ENCODE measurements at places on chromosomes 5 and 9. TPM values are rescaled to one million over a fixed set of nuclear protein-coding genes. Genes with fewer than 3 reads are reported as not detected.

DNA sequence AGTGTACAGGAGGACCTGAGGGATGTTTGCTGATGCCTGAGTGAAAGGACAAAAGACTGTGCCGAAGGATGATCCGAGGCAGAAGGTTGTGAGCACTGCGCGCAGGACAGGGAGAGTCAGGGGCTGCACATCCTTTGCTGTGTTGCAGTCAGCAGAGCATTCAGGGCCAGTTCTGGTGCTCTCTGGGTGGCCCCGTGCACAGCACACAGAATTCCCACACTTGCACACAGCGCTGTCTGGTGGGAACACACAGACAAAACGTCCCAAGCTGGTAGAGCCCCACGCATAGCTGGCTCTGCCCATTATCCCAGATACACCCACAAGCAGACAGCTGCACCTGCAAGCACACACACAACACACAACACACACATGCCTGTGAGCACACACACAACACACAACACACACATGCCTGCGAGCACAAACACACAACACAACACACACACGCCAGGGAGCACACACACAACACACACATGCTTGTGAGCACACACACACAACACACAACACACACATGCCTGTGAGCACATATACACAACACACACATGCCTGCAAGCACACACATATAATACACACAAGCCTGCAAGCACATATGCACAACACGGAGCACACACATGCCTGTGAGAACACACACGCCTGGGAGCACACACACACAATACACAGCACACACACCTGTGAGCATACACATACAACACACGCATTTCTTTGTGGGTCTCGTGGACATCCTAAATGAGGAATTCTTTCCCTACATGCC, 74.4 kb downstream of the FGF18 start:
- DNase-seq = no peak

GRCh38 chr5:157464519-157465171, 4.6 kb downstream of the NIPAL4 start:
- DNase-seq = peak; percentile 35

- DNase-seq = no peak
Observed at GRCh38 chr9:92954886-92955285, 7.6 kb downstream of the FGD3 start.

- no peak for DNase-seq
Observed at GRCh38 chr5:62284946-62285891, 20.8 kb upstream of the KIF2A start.

DNA sequence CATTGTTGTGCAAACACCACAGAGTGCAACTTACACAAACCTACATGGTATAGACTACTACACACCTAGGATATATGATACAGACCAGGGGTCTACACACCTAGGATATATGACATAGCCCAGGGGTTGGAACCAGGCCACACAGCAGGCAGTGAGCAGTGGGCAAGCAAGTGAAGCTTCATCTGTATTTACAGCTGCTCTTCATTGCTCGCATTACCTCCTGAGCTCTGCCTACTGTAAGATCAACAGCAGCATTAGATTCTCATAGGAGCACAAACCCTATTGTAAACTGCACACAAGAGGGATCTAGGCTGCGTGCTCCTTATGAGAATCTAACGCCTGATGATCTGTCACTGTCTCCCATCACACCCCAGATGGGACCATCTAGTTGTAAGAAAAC, 56.6 kb downstream of the AP3B1 start:
- no peak for DNase-seq

ABLIM3 gene
- total RNA-seq = 155 TPM
